H1 (cell line): ENCODE measurements at places on chromosomes 16 and 17.

- no peak for DNase-seq
Measured at GRCh38 chr16:84049403-84050060, 6.9 kb upstream of the SLC38A8 start.

DNA sequence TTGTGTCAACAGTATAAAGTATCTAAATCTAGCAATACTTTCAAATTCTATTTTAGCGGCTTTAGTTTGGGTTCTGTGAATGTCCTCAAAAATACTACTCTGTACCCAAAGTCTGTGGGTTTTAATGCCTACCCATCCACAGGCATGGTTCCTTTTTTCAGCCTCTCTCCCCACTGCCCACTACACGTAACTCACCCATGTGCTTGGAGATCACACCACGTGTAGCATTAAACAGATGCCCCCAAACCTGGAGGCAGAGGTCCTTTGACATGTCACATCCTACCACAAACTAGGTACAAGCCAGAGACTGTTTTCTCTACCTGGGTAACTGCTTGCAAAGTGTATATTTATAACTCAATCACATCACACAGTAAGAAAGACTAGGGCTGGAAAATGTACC lies 5.4 kb downstream of the DYNC1LI2 start:
- no peak for DNase-seq

DNA sequence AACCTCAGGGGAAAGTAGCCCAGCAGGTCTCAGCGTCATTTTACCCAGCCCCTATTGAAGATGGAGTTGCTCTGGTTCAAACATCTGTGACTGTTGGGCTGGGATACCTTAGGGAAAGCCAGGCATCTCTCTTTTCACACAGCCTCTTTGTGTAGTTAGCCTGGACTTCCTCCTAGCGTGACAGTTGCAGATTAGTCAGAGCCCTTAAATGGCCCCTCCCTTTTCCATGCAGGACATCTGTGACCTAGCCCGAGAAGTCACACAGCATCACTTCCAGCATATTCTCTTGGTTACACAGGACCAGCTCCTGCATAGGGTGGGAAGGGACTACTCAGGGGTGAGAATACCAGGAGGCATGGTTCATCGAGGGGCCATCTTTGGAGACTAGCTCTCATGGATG lies 375.0 kb upstream of the RBFOX1 start:
- DNase-seq: no peak

DNA sequence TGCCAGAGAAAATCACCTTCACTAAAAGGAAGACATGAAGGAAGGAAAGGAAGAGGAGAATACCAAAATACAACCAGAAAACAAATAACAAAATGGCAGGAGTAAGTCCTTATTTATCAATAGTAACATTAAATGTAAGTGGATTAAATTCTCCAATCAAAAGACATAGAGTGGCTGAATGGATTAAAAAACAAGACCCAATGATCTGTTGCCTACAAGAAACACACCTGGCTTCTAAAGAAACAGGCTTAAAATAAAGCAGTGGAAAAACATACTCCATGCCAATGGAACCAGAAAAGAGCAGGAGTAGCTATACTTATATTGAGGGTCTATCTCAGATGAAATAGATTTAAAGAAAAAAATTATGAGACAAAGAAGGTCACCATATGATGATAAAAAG lies 86.4 kb upstream of the METRNL start:
- DNase-seq: no peak

DNA sequence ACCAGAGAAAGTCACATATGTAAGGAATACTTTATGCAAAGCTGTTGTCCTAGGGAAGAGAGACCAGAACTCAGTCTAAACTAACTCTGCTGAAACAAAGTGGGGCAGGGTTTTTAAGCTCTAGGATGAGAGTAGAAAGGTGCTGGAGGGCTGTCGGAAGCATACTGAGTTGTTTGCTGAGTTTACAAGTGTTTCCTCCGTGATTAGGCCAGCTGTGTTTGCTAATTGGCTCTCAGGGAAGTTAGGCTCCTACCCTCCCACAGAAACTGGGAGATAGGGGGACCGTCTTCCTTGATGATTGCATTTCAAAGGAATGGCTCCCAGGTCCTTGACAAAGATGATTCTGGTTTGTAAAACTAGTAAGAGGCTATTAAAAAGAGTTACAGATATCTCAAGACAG lies 24.4 kb upstream of the CRYM start:
- DNase-seq: no peak

- DNase-seq: no peak
Measured at GRCh38 chr17:75151930-75152329, 2.4 kb downstream of the JPT1 start.

- DNase-seq: no peak
Measured at GRCh38 chr16:63145411-63145810, 1109.2 kb upstream of the CDH8 start.

- no peak for DNase-seq
Measured at GRCh38 chr17:67575325-67575724, 142.4 kb upstream of the NOL11 start.

DNA sequence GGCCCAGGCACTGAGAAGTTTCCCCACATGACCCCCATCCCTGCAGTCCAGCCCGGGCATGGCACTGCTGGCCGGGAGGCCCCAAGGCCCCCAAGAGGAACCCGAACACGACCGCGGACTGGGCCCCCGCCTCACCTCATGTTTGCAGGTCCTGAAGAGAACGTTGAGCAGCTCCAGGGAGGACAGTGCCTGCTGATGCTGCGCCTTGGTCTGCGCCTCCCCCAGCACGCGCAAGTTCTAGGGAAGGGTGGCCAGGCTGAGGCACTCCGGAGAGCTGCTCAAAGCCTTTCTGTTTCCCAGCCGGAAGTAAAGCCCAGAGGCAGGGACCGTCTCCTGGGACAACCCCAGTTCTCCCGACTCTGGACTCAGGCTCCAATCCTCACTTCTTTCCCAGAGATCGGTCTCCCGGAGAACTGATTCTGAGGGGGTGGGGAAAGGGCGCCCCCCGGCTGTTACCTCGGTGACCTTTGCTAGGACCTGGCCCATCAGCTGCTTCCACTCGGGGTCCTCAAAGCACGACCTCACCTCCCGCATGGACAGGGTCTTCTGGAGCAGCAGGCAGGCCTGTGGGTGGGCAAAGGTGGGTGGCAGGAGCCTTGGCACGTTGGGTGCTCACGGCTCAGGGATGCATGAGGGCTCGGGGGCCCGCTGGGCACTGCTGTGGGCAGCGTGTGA lies 13.7 kb downstream of the MYBBP1A start:
- no peak for DNase-seq

DNA sequence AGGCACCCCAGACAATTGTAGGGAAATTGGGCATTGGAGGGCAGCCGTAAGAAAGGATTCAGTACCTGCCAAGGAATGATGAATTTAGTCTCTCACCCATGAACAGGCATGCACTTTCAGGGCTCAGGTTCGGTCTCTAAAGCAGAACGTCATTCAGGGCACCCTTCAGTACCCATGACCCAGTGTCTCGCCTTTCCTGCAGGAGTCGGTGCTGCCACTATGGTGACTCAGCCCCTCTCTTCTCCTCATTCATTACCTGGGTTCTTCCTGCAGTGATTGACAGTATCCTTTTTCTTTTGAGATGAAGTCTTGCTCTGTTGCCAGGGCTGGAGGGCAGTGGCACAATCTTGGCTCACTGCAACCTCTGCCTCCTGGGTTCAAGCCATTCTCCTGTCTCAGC lies 8.4 kb downstream of the SOST start:
- DNase-seq: no peak

DNA sequence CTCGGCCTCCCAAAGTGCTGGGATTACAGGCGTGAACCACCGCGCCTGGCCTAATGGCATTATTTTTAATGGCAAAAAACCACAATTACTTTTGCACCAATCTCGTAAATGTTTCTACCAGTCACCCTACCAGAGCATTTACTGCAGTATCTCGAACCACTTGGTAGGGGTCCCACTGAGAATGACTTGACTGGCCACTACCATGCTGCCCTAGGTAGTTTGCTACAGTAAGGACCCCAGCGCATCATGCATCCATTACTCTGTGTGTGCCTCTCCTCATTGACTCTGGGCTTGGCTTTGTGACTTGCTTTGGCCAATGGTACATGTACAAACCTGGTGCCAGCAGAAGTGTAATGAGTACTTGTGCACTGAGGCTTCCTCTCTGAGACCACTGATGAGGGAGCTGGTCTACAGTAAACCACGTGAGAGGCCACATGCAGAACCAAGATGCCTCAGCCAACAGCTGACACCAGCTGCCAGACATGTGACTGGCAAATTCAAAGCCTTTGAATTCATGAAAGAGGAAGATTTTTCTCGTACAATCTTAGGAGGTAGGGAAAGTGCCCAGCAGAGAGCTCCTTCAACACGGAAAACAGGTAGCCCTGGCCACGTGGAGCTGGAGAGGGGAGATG lies 421.7 kb upstream of the C16orf82 start:
- DNase-seq: no peak

DNA sequence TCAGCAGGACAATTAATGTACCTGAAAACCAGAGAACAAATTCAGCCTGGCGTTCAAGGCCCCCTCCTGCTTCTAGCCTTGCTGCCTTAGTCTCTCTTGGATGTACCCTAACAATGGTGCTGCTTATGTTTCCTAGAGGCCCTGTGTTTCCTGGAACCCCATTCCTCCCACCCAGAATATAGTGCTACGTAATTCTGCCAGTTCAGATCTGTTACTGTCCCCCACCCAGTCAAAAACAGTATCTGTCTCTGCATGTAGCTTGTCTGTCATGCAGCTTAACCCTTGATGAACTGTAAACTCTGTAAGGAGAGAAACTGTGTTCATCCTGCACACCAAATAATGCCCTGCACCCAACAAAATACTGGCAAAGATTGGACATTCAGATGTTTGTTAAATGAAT lies 6.8 kb downstream of the MRTFB start:
- no peak for DNase-seq

DNA sequence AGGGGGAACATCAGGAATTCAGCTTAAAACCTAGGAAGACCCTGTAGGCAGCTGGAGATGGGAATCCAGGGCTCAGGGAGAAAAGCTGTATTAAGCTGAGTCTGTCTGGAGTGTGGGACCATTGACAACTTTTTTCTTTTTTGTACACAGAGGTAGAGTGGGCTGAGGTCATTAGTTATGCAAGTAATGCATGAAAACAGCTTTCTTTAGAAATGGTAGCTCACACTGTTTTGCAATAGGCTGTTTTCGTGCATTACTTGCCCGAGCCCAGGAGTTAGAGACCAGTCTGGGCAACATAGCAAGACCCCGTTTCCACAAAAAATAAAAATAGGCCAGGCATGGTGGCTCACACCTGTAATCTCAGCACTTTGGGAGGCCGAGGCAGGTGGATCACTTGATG lies 46.5 kb downstream of the KATNIP start:
- no peak for DNase-seq
